ENCODE measurements at places on chromosomes 16 and 17.

DNA sequence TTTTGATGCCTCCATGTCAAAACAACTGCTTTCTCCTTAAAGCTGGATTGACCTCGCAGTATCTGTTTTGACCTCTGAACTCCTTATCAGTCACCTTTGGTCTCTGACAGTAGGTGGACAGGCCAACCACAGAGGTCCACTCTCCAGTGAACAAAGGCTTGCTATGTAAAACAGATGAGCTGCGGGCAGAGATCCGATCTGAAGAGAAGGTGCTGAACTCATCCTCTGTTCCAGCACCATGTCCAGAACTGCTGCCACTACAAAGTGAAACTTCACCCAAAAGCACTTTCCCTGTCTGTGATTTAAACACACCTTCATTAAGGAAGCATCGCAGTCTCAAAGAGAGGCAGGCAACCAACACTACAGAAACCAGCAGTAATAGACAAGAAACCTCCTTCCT lies 117.3 kb upstream of the CORO6 start:
- no peak for DNase-seq

DNA sequence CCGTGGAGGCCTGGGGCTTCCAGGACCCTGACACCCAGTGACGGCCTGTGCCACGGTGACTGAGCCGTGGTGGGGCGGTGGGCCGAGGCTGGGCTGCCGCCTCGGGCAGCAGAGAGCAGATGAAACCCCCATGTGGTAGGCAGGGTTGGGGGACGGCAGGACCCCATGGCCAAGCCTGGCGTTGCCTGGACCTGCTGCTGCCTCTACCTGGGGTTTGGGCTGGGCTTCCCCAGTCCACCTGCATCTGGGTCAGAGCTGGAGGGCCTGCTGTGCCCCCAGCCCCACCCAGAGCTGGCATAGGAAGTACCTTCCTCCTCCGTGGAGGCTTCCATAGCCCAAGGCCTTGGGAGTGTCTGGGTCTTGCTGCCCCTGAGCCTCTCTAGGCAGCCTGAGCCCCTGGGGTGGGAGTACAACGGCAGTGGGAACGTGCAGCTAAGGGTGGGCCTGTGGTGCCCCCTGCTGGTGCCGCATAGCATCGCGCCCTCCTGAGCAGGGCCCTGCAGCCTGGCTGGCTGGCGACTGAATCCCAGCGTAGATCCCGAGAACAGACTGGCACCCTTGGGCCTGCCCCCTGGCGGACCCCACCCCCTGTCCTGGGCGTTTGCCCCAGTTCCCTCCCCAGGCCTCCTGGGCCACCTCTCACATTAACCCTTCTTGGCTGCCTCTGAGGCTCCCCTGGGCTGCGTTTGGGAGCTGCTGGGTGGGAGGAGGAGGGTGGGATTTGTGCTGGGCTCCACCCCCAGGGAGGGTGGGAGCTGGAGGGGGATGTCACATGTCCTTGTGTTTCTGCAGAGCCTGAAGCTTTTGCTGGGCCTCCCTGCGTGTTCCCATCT lies 12.6 kb upstream of the ATP6V0C start:
- peak; percentile 83 for DNase-seq

GRCh38 chr17:81429821-81430551 lies 34.7 kb downstream of the BAHCC1 start:
- no peak for DNase-seq

- DNase-seq, result peak; percentile 55
Measured at GRCh38 chr16:19776147-19776546, 58.1 kb downstream of the IQCK start.

- DNase-seq, result no peak
Measured at GRCh38 chr16:52552643-52553042, 5.7 kb upstream of the TOX3 start.

GRCh38 chr16:81614654-81615359 lies 164.3 kb upstream of the PLCG2 start:
- no peak for DNase-seq

GRCh38 chr17:41444186-41444585 lies 3.4 kb upstream of the KRT38 start:
- no peak for DNase-seq

- no peak for DNase-seq
Measured at GRCh38 chr16:88017587-88018101, 66.4 kb downstream of the BANP start.

DNA sequence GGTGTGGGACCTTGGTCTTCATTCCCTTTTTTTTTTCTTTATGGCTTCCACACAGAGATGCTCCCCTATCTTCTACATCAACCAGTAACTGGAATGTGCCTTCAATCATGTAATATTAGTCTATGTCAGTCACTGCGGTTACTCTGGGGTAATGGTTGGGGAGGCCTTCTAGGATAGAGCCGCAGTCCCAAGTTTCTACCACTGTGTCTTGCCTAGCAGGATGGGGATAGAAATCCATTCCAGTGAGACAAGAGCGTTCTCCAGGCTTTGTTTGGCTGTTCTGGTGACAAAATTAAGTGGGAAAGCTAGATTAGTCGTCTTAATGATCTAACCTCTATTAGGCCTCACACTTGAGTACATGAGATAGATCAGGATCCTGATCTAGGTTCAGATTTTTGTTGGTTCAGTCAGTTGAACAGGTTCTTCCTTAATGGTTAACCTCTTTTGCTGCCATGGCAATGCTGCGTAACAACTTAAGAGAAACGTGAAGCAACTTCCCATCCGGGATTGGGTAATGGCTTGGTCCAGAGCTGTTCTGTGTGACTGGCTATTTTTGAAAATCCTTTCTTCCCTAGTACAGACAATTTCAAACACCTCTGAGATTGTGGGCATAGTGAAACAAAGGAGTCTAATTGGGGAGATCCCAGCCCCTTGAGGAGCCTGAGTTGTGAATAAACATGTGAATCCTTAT lies 8.7 kb downstream of the MSL1 start:
- DNase-seq, result no peak

- DNase-seq, result no peak
Measured at GRCh38 chr17:9414471-9414870, 161.1 kb downstream of the STX8 start.

- DNase-seq, result no peak
Measured at GRCh38 chr16:50444526-50444925, 75.7 kb upstream of the BRD7 start.

- DNase-seq, result no peak
Measured at GRCh38 chr16:52141871-52142270, 405.1 kb downstream of the TOX3 start.

GRCh38 chr16:78647019-78647418 lies 547.6 kb downstream of the WWOX start:
- DNase-seq, result no peak

- DNase-seq, result peak; percentile 53
Measured at GRCh38 chr17:41012326-41013120, 3.6 kb upstream of the KRTAP3-1 start.

- DNase-seq, result no peak
Measured at GRCh38 chr17:81380131-81380530, 15.1 kb upstream of the BAHCC1 start.

GRCh38 chr17:9953492-9953891 lies 48.4 kb upstream of the RCVRN start:
- no peak for DNase-seq

DNA sequence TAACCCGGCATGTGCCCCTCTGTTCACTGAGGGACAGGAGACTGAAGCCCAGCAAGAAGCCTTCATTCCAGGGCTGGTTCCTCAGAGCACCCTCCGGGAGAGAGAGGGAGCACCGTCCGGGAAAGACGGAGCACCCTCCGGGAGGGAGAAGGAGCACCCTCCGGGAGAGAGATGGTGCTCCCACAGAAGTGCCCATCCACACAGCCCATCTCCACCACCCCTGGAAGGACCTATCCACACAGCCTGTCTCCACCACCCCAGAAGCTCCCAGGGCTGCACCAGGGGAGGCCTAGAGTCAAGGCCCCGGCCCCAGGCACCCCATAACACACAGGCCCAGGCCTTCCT lies 88.6 kb downstream of the ABR start:
- no peak for DNase-seq

DNA sequence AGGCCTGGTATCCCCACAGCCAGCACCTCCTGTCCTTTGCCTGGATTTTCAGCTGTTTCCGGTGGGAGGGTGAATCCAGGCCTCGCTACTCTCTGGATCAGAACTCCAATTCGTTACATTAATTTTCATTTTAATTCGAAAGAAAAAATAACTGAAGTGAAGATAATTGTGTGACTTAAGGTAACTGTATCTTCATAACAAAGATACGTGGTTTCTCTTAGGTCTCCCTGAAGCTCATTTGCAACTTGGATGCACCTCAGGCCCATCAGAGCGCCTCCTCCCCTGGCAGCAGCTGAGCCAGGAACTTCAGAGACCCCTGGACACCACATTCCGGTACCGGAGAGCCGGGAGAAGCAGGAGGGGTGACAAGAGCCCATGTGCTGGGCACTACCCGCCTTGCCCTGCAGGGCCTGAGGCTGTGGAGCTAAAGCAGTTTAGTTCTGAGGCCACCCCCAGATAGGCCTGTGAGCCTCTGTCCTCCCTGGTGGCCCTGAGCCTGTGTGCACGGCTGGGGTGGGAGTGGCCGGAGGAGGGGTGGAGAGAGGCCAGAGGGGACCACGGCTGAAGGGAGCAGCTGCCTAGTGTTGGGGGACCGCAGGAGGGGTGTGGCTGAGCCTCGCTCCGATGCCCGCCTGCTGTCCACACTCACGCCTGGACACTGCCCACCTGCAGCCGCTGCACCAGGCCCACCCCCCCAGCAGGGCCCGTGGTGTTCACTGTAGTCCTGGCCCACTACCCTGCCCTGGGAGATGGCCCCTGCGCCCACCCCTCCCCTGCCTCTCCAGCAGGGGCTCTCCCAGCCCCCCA lies 11.4 kb upstream of the DUS1L start:
- no peak for DNase-seq

- no peak for DNase-seq
Measured at GRCh38 chr17:82527898-82528297, 8.4 kb downstream of the FOXK2 start.

GRCh38 chr16:83305092-83305491 lies 502.7 kb upstream of the HSBP1 start:
- DNase-seq, result no peak

- no peak for DNase-seq
Measured at GRCh38 chr16:63714876-63715275, 1407.0 kb downstream of the CDH11 start.

DNA sequence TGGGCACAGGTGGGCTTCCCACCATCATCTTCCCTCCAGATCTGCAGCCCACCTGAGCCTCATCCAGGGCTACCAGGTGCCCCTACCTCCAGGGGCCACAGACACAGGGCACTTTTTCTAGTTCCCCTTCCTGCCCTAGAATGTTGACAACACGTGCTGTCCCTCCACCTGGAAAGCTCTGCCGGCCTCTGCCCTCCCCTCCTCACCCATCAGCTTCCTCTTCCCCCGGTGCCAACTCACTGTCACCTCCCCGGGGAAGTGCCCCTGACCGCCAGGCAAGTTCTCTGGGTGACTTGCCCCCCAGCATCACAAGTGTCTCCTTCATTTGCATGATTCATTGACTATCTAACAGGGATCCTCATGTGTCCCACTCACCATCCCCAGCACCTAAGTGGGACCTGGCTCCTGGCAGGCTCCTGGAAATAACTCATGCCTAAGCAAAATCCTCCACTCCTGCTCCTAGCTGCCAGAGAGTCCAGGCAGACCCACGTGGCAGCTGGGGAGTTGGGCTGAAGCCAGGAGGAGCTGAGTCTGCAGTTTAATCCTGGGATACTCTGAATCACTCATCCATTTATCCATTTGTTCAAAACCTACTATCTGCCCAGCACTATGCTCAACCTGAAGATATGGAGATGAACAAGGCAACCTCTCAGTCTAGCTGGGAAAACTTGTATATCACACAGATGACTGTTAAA lies 304.4 kb downstream of the FOXL1 start:
- DNase-seq, result no peak

- peak; percentile 54 for DNase-seq
Measured at GRCh38 chr17:32103476-32104113, 38.7 kb upstream of the RHOT1 start.

DNA sequence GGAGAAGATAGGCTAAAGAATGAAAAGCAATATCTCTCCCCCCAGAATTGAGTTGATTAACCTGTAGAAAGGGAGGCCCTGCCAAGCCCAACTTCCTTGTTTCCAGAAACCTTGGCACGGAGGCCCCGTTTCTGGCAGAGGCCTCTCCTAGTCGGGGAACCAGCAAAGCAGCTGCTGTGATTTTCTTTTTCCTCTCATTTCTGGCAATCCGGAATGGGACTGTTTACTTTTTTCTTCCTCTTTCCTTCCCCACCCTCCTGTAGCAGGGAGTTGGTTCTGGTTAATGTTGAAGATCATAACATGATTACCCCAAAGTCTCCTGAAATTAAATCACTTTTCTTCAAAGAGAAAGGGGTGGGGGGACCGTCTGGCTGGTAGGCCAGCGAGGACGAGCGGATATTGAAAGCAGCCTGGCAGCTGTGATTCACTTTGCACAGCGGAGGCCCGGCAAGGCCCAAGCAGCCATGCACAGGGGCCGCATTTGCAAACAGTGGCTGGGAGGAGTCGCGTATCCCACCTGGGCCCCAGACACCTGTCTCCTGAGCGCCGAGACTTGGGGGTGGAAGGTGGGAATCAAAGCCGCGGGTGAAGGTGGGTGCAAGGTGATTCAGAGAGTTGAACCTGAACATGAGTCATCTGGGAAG lies 51.5 kb downstream of the NTN1 start:
- no peak for DNase-seq

GRCh38 chr16:27394516-27394915 lies 7.5 kb upstream of the IL21R start:
- no peak for DNase-seq

DNA sequence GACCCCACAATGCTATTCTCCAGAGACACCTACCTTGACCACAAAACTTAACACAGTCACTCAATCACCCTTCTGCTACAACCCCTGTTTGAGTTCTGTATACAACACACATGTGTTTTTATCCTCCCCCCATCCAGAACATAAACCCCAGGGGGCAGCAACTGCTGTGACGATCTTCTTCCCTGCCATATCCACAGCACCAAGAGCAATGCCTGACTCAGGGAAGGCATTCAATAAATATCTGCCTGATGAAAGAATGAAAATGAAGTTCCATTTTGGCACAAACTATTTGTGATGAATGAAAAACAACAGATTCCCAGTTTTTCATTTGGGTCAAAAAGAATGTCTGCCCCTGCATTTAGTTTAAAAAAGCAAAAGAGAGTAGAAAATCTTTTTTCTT lies 27.0 kb downstream of the ASIC2 start:
- no peak for DNase-seq

DNA sequence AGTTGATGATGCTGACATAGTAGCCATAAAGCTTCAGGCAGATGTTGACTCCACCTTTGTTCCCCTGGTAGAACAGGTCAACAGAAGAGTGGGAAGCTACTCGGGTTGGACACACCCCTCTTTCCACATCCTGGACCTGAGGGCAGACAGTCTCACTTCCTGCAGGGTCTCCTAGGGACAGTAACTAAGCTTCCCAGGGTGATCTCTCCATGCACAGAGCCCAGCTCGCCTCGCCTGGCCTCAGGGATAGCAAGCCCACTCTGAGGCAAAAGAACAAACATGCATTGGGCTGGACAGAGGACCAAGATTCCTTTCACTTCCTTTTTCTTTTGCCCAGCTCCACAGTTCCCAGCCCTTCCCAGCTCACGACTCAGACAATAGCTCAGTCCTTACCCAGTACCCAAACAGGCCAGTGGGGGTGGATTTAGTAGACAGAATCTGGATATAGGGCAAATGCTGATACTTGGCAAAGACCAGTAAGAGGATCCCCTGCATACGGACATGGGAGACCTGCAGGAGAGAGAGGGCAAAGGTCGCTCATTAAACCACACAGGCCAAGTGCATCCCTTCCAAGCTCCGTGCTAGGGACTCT lies 7.0 kb downstream of the INPP5K start:
- no peak for DNase-seq

Data from cerebellar cortex (tissue), 1 donor.